ENCODE measurements at places on chromosomes 2 and 18.

DNA sequence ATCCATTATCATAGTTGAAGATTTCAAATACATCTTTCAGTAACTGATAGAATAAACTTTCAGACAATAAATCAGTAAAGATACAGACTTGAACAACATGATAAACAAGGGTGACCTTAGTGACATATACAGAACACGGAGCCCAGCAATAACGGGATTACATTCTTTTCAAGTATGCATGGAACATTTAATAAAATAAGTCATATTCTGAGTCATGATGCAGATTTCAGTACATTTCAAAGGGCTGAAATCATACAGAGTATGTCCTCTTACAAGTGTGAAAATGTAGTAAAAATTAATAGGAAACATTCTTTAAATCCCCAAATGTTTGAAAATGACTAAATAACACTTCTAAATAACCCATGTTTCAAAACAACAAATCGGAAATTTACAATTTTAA, 17.2 kb upstream of the KLHL29 start:
- DNase-seq = no peak

- no peak for DNase-seq
Observed at GRCh38 chr2:241987726-241988125, 118.2 kb downstream of the RTP5 start.

DNA sequence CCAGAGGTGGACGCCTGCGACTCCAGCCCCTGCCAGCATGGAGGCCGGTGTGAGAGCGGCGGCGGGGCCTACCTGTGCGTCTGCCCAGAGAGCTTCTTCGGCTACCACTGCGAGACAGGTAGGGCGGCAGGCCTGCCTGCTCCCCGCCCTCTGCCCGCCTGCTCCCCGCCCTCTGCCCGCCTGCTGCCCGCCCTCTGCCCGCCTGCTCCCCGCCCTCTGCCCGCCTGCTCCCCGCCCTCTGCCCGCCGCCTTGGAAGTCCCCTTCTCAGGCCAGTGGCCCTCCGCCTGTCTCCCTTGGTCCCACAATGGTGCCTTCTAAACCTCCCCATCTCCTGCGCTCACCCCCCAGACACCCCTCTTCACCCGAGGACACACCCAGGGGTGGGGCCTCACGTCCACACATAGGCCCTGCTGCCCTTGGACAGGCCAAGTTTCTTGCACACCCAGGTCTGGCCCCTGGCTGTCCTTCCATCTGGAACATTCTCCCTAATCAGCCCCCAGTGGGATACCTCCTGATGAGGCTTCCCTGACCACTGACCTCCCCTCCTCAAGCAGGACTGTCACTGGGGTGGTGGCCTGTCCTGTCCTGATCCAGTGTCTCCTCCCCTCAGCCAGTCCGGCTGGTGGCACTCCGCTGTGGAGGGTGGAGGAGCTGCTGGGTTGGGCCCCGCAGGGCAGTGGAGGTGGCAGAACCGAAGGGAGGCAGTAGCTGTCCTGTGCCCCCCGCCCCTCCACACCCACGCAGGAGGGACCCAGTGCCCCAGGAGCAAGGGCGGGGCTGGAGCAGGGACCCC, 37.9 kb downstream of the MTERF4 start:
- no peak for DNase-seq

GRCh38 chr2:7572450-7572849, 655.2 kb downstream of the RNF144A start:
- DNase-seq = no peak

- no peak for DNase-seq
Observed at GRCh38 chr18:77111951-77112746, 20.4 kb downstream of the MBP start.

DNA sequence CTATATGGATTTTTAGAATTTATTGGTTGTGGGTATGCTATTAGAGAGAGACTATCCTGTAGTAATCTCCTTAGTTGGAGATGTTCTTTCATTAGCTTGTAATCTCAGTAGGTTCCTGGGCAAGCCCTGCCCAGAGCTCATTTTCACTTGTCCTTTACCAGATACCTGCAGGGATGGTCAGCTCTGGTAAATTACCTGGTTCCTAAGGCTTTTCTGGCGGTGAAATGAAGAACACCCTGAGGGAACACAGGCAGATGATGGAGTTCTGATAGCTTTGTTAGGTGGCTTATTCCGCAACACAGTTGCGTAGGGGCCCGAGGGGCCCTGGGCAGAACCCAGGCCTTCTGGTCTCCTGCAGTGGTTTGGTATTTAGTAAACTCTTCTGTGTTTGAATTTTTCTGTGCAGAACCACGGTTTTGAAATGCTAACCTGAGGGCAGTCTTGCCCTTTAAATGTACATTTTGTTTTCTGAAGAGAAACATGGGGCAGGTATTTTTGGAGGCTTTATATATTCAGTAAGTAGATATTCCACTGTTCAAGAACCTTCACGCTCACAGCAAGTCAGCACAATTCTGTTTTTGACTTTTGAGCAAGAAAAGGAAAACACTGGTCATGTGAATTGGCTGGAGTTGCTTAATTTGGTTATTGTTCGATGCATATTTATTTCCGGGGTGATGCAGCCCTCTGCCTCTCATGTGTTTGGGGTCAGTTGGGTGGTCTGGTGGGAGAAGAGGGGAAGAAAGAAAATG, 22.4 kb downstream of the ZNF532 start:
- no peak for DNase-seq

DNA sequence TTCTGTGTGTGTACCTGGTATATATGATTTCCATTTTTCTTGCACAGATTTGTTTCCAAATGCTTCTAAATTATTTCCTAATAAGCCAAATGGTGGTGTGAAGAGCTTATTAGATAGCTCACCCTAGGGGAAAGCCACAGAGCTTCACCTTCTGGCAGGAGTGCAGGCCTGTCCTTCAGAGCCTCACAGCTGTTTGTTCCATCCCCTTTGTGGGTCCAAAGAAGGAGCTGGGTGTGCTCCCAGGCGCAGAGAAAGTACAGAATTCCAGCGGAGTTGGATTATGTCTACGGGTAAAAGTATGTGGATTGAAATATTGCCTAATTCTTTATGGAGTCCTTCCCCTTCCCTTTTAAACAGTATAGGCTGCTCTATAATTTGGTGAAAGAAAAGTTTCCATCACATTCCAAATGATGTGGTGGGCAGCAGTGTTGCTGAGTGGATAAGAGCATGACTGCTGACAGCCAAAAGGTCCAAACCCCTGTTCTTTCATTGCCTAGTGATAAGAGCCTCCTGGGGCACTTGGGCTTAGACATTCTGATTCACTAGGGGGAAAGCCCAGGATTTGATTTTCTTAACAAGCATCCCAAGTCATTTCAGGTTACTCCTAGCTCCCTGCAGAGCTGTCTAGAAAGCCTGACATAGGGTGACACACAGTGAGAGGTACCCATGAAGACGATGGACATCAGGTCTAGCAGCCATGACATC, 86.6 kb downstream of the WDSUB1 start:
- DNase-seq = no peak

GRCh38 chr2:14634489-14635390, 2.2 kb downstream of the LRATD1 start:
- DNase-seq = no peak

DNA sequence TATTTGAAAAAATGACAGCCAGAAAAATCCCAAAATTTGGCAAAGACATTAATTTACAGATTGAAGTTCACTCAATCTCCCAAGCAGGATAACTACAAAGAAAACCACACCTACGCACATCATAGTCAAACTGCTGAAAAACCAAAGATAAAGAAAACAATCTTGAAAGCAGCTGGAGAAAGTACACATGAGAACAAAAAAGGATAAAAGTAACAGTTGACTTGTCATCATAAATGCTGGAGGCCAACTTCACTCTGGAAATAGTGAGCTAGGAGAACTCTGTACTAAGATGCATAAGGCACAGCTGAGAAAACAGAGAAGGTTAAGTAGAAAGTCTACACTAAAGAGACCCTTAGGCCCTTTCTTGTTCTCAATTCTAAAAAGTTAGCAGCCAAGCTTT, 73.1 kb downstream of the TLK1 start:
- no peak for DNase-seq

All from cortex of kidney (tissue), 1 donor.